ENCODE measurements at places on chromosomes 7 and 10.

- no peak for DNase-seq
These were observed 56.3 kb upstream of the NCAPG2 start for GRCh38 chr7:158760936-158761335.

DNA sequence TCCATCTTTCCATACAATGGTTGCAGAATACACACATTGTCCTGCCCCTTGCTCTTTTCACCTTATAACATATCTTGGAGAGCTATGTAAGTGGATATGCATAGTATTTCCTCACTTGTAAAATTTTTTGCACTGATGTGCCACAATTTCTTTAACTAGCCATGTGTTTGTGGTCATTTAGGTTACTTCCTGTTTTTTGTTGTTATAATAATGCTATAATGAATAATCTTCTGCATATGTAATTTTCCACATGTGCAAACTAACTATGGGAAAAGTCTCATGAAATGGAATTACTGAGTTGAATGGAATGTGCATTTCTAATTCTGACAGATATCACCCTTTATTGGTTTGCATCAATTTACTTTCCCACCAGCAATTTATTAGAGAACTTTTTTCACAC lies 2.8 kb downstream of the TAS2R41 start:
- DNase-seq: no peak

DNA sequence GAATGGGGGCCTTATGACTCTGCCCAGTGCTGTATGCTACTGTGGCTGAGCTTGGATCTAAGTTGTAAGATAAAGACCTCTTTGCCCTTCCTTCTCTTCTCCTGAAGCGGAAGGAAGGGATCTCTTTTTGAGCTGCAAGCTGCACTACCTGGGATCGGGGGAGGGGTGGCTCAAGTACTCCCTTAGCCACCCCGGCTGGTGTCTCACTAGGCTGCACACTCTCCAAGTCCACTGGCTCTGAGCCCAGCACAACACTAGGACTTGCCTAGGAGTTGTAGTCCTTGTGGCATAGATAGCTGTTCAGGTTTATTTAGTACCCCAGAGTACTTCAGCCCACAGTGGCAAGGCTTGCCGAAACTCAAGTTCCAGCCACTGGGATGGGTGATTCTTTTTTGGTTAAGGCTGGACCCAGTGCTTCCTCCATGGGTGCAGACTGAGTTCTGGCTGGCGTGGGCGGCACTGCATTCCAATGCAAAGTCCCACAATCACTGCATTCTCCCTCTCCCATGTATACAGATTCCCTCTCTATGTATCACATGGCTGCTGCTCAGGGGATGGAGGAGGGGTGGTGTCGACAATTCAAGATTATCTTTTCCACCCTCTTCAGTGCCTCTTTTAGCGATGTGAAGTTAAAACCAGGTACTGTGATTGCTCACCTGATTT lies 76.2 kb upstream of the SLC25A13 start:
- no peak for DNase-seq

GRCh38 chr10:121702351-121703320 lies 104.4 kb upstream of the FGFR2 start:
- DNase-seq: no peak

DNA sequence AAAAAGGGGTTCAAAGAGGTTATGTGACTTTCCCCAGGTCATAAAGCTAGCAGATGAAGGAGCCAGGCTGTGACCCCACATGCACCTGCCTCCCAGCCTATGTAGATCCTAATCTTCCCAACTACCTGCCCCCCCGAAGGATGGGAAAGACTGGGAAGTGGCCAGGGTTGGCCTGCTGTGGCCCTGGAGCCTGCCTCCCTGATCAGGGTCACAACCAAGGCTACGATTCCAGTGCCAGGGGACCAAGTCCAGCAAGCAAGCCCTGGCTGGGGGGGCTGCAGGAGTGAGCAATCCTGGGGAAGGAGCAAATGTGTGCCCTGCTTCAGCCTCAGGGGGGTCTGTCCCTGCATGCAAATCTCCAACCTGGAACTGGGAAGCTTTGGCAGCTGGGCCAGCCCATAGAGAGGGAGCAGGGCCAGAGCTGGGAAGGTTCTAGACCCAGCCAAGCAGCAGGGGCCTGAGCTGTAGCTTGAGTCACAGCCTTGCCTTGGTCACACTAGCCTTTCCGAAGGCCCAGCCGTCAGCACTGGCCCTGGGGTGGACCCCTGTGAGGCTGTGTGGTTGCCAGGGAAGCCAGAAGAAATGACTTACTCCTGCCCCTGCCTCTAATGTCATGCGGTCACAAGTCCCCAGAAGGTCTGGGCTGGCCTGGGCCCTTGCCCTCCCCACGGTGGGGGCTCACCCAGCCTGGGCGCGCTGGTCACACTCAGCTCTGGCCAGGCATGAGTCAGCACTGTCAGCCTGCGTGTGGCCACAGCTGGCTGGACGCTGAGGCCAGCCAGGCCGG lies 96.4 kb upstream of the ZMIZ1 start:
- DNase-seq: no peak

- no peak for DNase-seq
These were observed 1055.1 kb downstream of the NXPH1 start for GRCh38 chr7:9488555-9488954.
